ENCODE measurements at places on chromosomes 2 and 18.

GRCh38 chr2:111711270-111711669 is 172.7 kb downstream of the ANAPC1 start:
- no peak for DNase-seq

DNA sequence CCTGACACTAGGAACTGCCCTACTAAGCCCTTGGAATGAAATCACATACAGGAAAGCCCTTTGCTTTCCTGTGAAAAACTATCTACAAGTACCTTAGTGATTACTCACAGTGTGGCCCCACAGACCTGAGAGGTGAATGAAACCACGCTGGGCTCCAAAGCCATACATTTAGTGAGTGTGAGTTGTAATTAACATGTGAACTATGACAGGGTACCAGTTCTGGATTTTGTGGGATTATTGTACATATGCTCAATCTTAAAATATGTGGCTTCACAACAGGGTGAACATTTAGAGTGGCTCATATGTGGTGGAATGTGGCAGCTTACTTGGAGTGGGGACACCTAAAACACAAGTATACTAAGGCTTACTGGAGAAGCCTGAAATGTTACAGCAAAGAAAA is 12.3 kb downstream of the KCTD1 start:
- DNase-seq: no peak

GRCh38 chr18:76456823-76457222 is 38.2 kb downstream of the ZNF516 start:
- no peak for DNase-seq

DNA sequence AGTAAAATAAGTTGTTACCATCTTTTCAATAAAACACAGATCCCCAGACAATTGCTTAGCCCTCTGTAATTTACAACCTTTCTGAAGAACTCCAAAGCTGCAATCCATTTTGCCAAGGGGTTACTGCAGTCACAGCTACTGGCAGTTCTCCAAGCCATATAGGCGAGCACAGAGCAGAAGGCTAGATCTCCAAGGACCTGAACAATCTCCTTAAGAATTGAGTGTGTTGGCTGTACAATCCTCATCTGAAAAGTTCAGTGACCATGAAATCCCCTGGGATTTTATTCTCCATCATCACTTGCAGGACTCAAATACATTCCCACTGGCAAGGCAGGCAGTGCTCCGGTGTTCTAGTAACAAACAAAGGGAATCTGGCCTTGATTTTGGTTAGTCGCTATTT is 103.9 kb upstream of the LRP1B start:
- DNase-seq: no peak

DNA sequence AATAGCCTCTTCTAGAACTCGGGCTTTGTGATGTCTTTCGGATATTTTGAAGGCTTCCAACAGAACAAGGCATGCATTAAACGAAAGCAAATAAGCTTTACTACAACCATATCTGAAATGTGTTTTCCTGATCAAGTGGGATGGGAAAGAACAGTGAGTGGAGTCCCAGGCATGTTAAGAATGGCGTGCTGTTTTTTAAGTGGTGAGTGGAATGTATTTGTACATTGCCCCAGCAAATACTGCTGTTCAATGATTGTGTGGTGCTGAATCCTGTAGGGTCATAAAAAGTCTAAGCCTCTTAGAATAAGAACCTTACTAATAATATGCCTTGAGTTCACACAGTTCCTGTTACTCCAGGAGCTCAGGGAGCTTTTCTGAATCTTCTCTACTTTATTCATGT is 52.5 kb downstream of the POMC start:
- DNase-seq: no peak

GRCh38 chr2:211744379-211744778 is 794.2 kb downstream of the ERBB4 start:
- DNase-seq: no peak

GRCh38 chr2:17520761-17521160 is 2.5 kb upstream of the RAD51AP2 start:
- no peak for DNase-seq

- DNase-seq: no peak
These were observed 88.8 kb upstream of the DNMT3A start for GRCh38 chr2:25430556-25430955.

DNA sequence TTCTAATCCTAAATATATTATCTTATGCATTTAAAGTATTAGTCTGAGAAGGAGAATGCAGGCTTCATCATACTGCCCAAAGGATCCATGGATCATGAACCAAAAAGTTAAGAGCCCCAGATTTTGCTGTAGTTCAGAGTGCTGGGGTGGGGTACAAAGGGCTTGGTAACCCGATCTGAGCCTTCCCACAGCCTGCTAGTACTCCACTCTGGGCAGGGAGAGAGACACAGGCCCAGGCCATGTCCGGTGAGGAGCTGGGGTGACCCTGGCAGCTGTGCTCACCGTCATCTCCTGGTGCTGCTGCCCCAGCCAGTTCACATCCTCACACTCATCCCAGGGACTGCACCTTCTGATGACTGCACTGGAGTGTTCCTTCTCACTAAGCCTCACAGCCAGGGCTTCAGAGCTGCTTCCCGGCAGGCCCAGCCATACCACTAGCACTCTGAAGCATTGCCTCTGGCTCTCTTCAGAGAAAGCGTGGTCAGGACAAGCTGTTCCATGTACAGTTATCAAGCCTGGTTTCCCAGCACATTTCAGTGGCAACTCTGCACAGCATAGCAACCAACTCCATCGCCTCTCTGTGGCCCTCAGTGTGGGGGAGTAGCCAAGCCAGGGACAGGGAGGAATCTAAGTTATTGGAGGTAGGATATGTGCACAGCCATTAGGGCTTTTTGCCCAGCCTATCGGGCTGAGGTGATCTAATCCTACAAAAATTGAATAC is 189.0 kb upstream of the CTAGE1 start:
- no peak for DNase-seq
